Central memory CD8-positive, alpha-beta T cell (primary cell): ENCODE measurements at places on chromosomes 12 and 14.

DNA sequence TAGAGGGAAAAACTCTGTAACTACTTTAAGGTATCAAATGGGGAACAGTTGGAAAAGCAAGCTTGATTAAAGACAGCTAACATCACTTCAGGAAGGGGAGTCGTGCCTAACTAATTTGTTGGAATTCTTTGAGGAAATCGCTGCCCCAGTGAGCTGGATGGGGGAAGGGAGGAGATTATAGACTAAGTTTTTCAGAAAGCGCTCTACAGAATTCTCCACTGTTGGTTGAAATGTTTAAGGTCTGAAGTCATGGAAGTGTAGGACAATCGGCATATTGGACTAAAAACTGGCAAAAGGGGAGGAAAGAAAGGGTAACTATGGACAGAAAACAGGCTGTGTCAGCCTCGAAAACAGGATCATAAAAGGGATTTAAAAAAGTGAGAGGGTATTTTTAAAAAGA, 229.9 kb upstream of the HMGA2 start:
- no peaks in the 10 kb centered on the region for H3K4me1 ChIP-seq
- peaks cover 28% of the 10 kb centered on the region for H3K27me3 ChIP-seq
- DNase-seq = no peak
- H3K4me3 ChIP-seq = no peak overlapping the region
- no peak overlapping the region for H3K27ac ChIP-seq

- no peaks in the 10 kb centered on the region for H3K36me3 ChIP-seq
- DNase-seq = no peak
- peaks cover 28% of the 10 kb centered on the region for H3K27me3 ChIP-seq
- no peaks in the 10 kb centered on the region for H3K4me1 ChIP-seq
Observed at GRCh38 chr12:114272605-114273004, 133.3 kb downstream of the TBX5 start.

DNA sequence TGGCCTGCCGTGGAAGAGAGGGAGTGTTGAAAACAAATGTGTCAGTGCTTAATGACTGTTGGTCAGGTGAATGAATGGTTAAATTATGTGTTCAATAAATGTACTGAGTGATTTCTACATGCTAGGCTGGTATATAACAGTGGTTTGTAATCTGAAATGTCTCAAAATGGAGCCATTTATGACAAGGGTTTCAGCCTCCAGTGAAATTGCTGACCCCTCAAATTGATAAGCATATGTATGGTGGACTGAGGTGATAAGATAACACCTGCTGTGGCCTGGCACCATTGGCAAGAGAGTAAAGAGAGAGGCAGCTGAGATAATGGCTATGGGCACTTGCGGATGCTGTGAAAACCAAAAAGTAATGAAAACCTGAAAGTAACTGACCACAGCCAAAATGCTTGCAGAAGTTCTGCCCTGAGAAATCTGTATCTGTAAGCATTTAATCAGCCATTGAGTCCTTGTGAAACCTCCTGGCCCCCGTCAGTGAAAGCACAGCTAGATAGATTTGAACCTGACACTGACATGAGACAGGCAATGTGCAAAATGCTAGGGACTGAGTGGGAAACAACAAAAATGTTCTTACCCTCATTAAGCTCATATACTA, 1.4 kb upstream of the BCAT1 start:
- no peak for DNase-seq
- no peak overlapping the region for H3K4me3 ChIP-seq
- H3K4me1 ChIP-seq = peaks cover 28% of the 10 kb centered on the region
- H3K27ac ChIP-seq = no peak overlapping the region
- peaks cover 52% of the 10 kb centered on the region for H3K27me3 ChIP-seq
- H3K36me3 ChIP-seq = peaks cover 3% of the 10 kb centered on the region

GRCh38 chr14:64294672-64295413, 672 bp upstream of the ESR2 start:
- peak overlapping the region; percentile 77 for H3K4me3 ChIP-seq
- no peak overlapping the region for H3K27ac ChIP-seq
- H3K4me1 ChIP-seq = peaks cover 8% of the 10 kb centered on the region
- peaks cover 44% of the 10 kb centered on the region for H3K27me3 ChIP-seq
- no peaks in the 10 kb centered on the region for H3K36me3 ChIP-seq
- peak; percentile 70 for DNase-seq

- no peak overlapping the region for H3K27ac ChIP-seq
- no peak overlapping the region for H3K4me3 ChIP-seq
- no peaks in the 10 kb centered on the region for H3K27me3 ChIP-seq
- H3K4me1 ChIP-seq = no peaks in the 10 kb centered on the region
- no peaks in the 10 kb centered on the region for H3K36me3 ChIP-seq
- no peak for DNase-seq
Observed at GRCh38 chr12:59873136-59873535, 277.3 kb downstream of the SLC16A7 start.

DNA sequence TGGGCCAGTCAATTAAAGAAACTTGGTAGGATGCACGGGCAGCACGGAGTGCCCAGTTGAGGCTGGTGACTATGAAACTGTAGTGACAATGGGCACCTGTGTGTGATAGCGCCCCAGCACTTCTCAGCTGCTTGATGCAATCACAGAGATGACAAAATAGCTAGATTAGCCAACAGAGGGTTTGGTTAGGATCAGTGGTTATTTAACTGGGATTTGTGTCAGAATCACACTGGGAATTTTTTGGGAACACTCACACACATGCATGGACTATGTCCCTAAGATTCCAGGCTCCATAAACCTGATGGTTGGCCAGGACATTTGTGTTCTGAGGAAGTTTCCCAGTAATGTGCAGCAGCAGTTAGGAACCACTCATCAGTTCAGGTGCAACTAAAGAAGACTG, 51.2 kb upstream of the DAAM1 start:
- H3K4me1 ChIP-seq = no peaks in the 10 kb centered on the region
- peaks cover 39% of the 10 kb centered on the region for H3K27me3 ChIP-seq
- H3K36me3 ChIP-seq = no peaks in the 10 kb centered on the region
- no peak overlapping the region for H3K27ac ChIP-seq
- no peak overlapping the region for H3K4me3 ChIP-seq

GRCh38 chr12:94100990-94101737, 47.2 kb upstream of the PLXNC1 start:
- no peak overlapping the region for H3K27ac ChIP-seq
- peaks cover 2% of the 10 kb centered on the region for H3K36me3 ChIP-seq
- H3K4me3 ChIP-seq = peak overlapping the region; percentile 85
- peaks cover 5% of the 10 kb centered on the region for H3K4me1 ChIP-seq
- peaks cover 62% of the 10 kb centered on the region for H3K27me3 ChIP-seq
- peak; percentile 62 for DNase-seq

DNA sequence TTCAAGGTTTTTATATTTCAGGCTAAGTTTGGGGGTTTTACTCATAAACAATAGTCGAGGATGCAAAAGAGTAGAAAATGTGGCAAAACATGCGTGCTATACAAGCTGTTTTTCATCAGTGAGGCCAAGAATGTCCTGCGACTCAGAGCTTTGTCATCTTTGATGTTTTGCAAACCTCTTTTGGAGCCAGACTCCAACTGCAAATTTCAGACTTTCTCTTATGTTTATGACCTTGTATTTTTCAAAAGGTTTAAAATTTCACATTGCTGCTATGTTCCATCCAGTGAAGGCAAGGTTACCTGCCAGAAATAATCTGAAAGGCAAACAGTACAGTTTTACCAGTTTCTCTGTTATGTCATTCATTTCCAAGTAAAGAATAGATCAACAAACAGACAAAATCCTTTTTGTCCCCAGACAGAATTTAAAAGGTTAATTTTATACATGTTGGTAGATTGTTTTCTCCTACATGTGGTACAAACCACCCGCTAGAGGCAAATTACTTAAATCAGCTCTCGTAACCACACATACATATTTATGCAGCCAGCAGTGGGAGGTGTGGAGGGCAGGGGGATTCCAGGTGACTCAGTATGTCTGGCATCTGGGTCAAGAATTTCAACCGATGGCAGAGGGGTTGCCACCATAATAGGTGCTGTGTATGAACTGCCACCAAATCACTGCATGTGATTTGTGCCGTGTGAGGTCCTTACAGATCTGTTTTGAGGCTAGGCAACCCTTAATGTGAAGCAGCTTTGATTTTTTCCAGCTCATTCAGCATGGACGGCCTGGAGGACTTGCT, 119.8 kb upstream of the CPM start:
- no peaks in the 10 kb centered on the region for H3K4me1 ChIP-seq
- peaks cover 64% of the 10 kb centered on the region for H3K27me3 ChIP-seq
- no peaks in the 10 kb centered on the region for H3K36me3 ChIP-seq
- no peak for DNase-seq
- H3K27ac ChIP-seq = no peak overlapping the region

DNA sequence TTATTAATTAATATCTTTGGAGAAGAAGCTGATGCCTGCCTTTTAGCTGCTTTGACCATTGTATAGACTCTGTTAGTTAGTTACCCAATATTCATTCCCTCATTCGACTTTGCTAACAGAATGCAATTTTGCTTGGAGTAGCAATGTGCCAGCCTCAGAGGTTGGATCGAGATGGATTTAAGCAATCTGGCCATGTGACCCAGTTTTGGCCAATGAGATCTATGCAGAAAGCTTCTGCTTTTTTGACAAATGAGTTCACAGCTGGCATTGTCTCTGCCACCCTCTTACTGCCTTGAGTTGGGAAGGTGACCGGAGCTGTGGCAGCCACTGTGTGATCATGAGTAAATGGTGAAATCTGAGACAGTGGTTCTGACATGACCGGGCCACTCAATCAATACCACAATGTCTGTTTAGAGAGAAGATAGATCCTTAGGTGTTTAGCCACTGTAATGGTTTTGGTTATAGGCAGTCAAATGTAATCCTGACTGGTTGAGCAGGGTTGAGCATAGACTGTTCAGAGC, 74.9 kb upstream of the MED13L start:
- no peak for DNase-seq
- no peak overlapping the region for H3K27ac ChIP-seq
- H3K4me1 ChIP-seq = no peaks in the 10 kb centered on the region

- H3K27ac ChIP-seq = no peak overlapping the region
- peaks cover 90% of the 10 kb centered on the region for H3K36me3 ChIP-seq
- H3K4me3 ChIP-seq = no peak overlapping the region
- no peak for DNase-seq
- H3K27me3 ChIP-seq = no peaks in the 10 kb centered on the region
- peaks cover 3% of the 10 kb centered on the region for H3K4me1 ChIP-seq
Observed at GRCh38 chr14:91281346-91281745, 36.8 kb upstream of the GPR68 start.

GRCh38 chr14:102408724-102409123, 46.0 kb downstream of the TECPR2 start:
- H3K4me3 ChIP-seq = no peak overlapping the region
- H3K27me3 ChIP-seq = no peaks in the 10 kb centered on the region
- H3K4me1 ChIP-seq = peaks cover 8% of the 10 kb centered on the region
- H3K36me3 ChIP-seq = peaks cover 4% of the 10 kb centered on the region
- DNase-seq = no peak
- H3K27ac ChIP-seq = no peak overlapping the region

GRCh38 chr12:101781834-101782233, 42.6 kb upstream of the SYCP3 start:
- H3K4me1 ChIP-seq = peaks cover 5% of the 10 kb centered on the region
- peaks cover 18% of the 10 kb centered on the region for H3K36me3 ChIP-seq
- DNase-seq = no peak
- H3K4me3 ChIP-seq = no peak overlapping the region
- H3K27ac ChIP-seq = no peak overlapping the region

- H3K36me3 ChIP-seq = peaks cover 2% of the 10 kb centered on the region
- peak within 1 kb of the TSS; percentile 76 for H3K27ac ChIP-seq
- H3K4me3 ChIP-seq = peak within 1 kb of the TSS; percentile 67
- H3K4me1 ChIP-seq = peaks cover 27% of the 10 kb centered on the region
- H3K27me3 ChIP-seq = peaks cover 9% of the 10 kb centered on the region
Observed at GRCh38 chr12:6375269-6376078, at the start of gene SCNN1A. Gene SCNN1A (minus strand): TSS chr12:6375563. CDS start chr12:6374783, 780 bp downstream.

GRCh38 chr12:58741226-58741625, 179.1 kb downstream of the LRIG3 start:
- no peaks in the 10 kb centered on the region for H3K27me3 ChIP-seq
- no peak for DNase-seq
- H3K27ac ChIP-seq = no peak overlapping the region
- no peaks in the 10 kb centered on the region for H3K36me3 ChIP-seq

GRCh38 chr12:58774731-58775130, 145.6 kb downstream of the LRIG3 start:
- no peaks in the 10 kb centered on the region for H3K36me3 ChIP-seq
- no peaks in the 10 kb centered on the region for H3K27me3 ChIP-seq
- no peaks in the 10 kb centered on the region for H3K4me1 ChIP-seq
- no peak overlapping the region for H3K4me3 ChIP-seq

- H3K27ac ChIP-seq = no peak overlapping the region
- H3K4me3 ChIP-seq = no peak overlapping the region
- no peak for DNase-seq
- H3K4me1 ChIP-seq = no peaks in the 10 kb centered on the region
- H3K27me3 ChIP-seq = no peaks in the 10 kb centered on the region
Observed at GRCh38 chr14:37196604-37197420, 925 bp upstream of the MIPOL1 start.

DNA sequence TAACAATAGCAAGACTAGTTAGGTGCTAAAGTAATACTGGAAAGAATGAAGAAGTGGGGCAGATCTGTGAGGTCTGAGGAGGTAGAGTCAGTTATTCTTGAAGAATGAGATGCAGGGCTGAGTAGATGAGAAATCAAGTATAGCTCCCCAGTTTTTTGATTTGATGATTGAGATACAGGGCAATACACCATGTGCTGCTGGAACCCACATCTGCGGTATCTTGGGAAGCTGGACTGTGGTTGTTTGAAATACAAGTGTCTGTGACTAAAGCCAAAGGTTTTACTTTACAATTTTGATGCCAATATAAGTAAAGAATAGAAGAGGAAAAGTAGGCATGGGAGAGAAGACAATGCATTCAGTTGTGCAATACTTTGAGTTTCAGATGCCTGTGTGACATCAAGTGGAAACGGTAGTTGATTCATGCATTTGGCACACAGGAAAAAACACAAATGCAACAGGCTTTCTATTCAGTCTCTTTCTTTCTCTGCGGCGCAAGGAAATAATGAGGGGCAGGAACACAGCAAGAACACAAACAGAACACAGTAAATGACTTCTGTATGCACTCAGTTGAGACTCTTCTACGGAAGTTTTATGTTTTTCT, 190.2 kb upstream of the SLC38A2 start:
- H3K27me3 ChIP-seq = no peaks in the 10 kb centered on the region
- no peak overlapping the region for H3K4me3 ChIP-seq
- no peak overlapping the region for H3K27ac ChIP-seq

GRCh38 chr12:90129366-90130030, 420.9 kb upstream of the ATP2B1 start:
- peaks cover 25% of the 10 kb centered on the region for H3K27me3 ChIP-seq
- no peak overlapping the region for H3K27ac ChIP-seq
- no peak overlapping the region for H3K4me3 ChIP-seq
- DNase-seq = no peak
- no peaks in the 10 kb centered on the region for H3K4me1 ChIP-seq
- H3K36me3 ChIP-seq = no peaks in the 10 kb centered on the region

DNA sequence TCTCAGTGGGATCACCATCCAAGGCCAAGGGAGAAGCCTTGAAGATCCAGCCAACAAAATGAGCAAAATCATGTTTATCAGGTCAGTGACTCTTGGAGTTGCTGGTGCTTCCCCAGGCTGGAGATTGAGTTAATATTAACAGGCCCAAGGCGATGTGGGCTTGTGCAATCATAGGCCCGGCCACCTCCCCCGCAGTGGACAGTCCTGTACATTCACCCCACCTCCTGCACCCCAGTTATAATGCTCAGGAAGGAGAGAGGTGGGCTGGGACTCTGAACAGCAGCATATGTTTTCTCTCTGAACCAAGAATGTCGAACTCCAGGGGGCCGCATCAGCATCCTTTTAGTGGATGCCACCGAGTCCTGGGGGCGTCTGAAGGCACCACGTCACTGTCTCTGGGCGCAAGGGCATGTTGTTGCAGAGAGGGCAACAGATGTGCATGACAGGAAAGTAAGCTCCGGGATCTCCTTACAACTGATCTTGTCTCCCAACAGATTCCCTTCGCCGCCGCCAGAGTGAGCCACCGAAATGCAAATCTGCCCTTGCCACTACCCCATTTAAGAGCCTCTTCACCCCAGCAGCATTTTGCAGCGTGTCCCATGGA, 32.2 kb upstream of the SERPINA6 start:
- no peak for DNase-seq
- H3K27ac ChIP-seq = no peak overlapping the region
- H3K4me1 ChIP-seq = no peaks in the 10 kb centered on the region
